ENCODE measurements at places on chromosomes 2 and 18. TPM values are rescaled to one million over a fixed set of nuclear protein-coding genes. Genes with fewer than 3 reads are reported as not detected.

Gene PREPL
- 250 TPM for polyA plus RNA-seq

Gene VWA3B
- 2.3 TPM for polyA plus RNA-seq

Gene SCG2
- polyA plus RNA-seq = 0.13 TPM

Gene SERPINB4
- polyA plus RNA-seq = not detected

Gene FAM237A
- not detected for polyA plus RNA-seq

Gene UCN
- polyA plus RNA-seq = not detected

Gene MARCO
- 0.93 TPM for polyA plus RNA-seq

DNA sequence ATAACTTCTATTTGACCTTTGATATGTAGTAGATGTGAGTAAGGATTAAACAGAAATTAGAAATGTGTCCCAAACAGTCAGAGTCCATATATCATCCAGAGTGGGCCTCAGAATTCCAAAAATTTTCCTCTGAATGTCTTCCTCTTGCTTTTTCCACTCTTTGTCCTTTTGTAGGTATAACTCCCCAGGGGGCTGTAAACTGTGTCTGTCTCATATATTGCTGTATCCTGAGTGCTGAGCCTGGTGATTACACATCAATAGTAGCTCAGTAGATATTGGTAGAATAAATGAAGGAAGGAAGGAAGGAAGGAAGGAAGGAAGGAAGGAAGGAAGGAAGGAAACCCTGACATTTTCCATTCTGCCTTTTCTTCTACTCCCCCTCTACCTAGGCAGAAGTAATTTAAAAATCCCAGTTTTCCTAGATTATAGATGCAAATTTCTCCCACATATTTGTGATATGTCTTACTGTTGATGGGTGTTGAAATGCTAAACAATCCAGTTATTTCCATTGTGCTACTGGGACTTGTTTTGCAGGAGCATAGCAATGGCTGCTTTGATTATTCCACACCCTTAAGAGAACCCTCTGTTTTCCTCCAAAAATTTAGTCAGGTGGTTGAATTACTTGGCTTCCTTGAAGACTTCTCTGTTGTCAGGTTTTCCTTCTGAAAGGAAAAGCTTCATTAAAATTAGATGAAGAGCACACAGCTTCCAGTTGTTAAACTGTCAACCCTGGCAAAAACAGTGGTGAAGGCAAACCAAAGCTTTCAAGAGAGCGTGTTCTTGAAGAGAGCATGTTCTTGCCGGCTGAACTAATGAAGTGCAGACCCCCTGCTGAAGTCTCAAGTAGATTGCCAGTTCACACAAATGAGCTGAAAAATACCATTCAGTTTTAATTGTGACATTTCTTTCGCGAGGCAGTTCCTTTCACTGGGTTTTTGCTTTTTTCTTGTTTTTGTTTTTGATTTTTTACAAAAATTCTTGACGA lies 147.8 kb downstream of the KCNE4 start:
- DNase-seq = no peak

- no peak for DNase-seq
Measured at GRCh38 chr18:57923611-57924010, 120.4 kb upstream of the NEDD4L start.

- DNase-seq = no peak
Measured at GRCh38 chr2:55152475-55153412, 79.3 kb downstream of the CLHC1 start.

DNA sequence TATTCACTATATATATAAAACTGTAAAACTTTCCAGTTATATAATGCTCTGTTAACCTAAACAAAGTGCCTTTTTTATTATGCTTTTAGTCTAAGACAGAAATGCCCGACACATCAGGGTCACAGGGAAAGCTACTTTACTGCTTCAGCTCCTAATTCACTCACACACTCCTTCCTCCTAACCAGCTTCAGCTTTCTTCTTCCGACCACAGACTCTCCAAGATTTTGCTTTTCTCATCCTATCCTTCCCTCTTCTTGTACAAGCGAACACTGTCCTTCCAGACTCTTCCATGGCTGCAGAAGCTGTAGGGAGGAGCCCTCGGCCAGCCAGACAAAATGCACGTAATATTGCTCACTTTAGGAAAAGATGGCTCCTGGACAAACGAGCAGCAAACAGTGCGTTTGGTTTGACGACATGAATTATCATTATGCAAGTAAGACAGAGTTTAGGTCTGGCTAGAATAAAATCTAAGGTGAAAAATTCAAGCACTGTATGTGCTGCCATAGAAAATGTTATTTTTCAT lies 47.5 kb upstream of the HNRNPA3 start:
- DNase-seq = peak; percentile 80

- no peak for DNase-seq
Measured at GRCh38 chr18:70826571-70826970, 537.7 kb downstream of the SOCS6 start.

GRCh38 chr2:41936771-41937463 lies 110.9 kb upstream of the PKDCC start:
- DNase-seq = no peak

DNA sequence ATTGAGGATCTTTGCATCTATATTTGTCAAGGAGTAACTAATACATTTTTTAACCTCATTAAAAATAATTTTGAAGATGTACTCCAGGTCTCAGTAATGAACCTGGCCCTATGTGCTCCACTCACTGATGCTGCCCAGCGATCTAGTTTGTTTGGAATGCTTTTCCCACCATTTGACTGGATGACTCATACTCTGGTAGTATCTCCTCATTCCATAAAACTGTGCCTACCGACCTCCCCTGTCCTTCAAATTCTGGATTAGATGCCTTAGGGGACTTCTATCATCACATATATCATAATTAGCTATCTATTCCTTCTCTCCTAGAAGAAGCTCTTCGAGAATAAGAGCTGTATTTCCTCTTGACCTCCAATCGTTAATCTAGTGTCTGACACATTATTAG lies 83.8 kb downstream of the FAM117B start:
- no peak for DNase-seq

DNA sequence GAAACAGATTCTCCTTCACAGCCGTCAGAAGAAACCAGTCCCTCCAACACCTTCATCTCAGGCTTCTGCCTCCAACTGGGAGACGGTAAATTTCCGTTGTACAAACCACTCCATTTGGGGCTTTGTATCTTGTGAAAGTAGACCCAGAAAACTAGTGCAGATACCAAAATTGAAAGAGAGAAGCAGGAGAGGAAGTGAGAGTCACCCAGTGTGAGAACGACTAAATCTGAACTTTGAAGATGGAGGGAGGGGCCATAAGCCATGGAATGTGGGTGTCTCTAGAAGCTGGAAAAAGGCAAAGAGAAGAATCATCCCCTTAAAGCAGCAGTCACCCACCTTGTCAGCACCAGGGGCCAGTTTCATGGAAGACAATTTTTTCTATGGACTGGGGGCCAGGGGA lies 88.3 kb upstream of the LRATD1 start:
- no peak for DNase-seq

DNA sequence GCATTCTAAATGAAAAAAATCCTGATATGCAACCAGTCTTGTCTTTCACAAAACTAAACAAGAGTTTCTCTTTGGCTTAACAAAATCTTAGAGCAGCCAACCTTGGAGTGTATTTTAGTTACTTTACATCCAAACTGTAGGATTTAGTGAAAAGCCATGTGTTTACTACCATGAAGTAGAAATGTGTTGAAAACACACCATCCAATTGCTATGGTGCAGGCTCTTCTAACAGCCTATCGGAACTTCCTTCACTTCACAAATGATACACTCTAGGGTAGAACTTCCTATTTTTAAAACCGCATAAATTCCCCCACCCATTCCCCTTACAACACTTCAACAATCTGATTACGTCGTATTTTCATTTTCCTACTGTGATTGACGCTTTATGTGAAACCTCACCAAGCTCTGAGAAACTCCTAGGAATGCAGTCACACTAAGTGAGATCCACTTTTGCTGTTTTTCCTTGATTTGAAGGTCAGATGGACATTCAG lies 74.4 kb upstream of the MAP4K4 start:
- no peak for DNase-seq

GRCh38 chr2:59868981-59869380 lies 684.5 kb downstream of the BCL11A start:
- no peak for DNase-seq

DNA sequence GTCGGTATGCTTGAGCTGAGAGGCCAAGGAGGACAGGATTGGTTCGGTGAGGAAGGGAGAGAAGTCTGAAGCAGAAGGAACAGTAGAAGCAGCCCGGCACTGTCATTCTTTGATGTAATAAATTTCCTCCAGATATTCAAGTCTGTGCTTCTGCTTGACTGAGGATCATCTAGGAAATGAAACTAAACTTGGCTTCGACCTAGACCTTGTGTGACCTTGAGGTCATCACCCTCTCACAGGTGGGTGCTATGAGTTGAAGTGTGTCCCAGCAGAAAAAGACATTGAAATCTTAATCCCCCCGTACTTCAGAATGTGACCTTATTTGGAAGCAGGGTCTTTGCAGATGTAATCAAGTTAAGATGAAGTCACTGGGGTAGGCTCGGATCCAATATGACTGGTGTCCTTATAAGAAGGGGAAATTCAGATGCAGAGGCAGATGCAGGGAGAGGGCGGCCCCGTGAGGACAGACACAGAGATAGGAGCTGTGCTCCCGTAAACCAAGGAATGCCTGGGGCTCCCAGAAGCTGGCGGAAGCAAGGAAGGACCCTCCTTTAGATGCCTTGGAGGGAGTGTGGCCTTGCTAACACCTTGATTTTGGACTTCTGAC lies 49.0 kb downstream of the PRKCE start:
- DNase-seq = no peak

GRCh38 chr18:43578706-43579105 lies 301.4 kb upstream of the SYT4 start:
- no peak for DNase-seq

DNA sequence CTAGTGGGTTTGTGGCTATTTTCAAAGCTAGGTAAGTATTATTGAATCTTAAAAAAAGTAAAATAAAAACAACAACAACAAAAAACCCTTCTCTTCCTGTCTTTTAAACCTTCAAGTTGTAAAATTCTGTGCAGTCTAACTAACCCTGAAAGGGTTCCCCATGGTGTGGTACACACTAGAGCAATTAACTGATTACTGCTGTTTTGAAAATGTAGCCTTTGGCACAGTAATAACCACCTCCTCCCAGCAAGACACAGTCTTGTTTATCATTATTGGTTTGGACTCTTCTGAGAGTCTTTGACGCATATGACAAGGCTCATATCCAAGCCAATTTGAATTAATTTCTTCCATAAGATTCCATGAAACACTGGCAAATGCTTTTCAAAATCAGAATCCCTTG lies 2184.6 kb upstream of the PIK3C3 start:
- DNase-seq = no peak

- no peak for DNase-seq
Measured at GRCh38 chr2:154195644-154196195, 324.0 kb downstream of the GALNT13 start.

GRCh38 chr2:189633392-189633811 lies 27.9 kb upstream of the ASNSD1 start:
- no peak for DNase-seq

DNA sequence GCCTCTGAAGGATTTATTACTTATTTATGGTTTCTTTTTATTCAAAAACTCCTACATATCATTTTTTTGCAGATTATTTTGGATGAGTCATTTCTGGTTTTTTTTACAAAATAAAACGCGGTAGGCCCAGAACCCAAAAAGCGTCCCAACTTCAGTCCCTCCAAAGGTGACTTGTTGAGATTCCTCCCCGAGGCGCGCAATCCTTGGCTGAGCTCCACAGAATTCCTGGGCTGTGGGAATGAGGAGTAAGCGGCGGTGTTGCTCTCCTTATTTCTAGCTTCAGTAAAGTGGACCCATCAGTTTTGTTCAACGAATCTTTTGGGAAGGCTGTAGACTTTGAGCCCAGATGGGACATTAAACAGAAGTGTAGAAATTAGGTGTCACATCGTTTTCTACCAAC lies 67.0 kb upstream of the RMP24 start:
- DNase-seq = no peak
